ENCODE measurements at places on chromosomes 2 and 18.

DNA sequence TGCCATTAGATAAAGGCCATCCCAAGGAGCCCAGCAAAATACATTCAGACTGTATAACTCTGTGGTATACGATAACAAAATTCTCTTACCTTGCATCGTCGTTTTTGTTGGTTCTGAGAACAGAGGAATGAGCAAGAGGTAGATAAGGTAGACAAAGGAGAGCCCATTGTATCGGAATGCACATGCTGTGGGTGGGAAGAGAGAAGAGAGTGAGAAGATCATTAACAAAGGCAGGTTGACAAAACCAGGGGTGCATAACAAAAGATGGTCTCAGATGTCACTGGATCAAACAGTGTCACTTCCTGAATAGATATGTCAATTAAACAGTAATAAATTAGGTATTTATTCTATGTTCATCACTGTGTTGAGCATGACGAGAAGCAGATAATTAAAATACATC, 83.3 kb downstream of the PIEZO2 start:
- DNase-seq: no peak

DNA sequence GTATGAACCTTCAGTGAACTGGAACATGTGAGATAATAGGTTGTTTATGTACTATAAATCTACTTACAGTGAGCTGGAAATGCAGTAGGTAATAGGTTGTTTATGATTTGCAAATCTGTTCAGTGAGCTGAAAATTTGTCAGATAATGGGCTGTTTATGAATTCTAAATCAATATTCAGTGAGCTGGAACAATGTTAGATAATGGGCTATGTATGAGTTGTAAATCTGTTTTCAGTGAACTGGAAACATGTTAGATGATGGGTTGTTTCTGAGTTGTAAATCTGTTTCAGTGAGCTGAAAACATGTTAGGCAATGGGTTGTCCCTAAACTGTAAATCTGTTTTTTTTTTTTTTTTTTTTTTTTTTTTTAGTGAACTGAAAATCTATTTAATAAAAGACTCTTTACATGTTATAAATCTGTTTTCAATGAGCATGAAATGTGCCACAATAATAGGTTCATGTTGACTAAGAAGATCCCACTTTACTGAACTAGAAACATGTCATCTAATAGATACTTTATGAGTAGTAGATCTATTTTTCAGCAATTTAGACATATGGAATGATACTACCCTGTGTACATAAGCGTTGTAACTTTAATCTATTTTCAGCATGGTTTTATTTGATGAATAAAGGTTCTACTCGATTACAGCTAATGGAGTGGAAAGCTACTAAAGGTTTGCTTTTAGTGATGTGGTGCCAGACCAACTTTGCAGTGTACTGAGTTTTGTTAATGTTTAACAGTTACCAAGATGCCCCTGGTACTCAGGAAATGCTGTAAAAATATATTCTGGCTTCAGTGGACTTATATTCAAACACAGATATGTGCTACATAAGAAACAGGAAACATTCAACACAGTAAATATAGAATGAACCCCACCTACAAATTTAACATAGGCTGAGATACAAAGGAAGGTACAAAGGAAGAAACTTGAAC, 1471.8 kb downstream of the LRP1B start:
- peak; percentile 6 for DNase-seq

DNA sequence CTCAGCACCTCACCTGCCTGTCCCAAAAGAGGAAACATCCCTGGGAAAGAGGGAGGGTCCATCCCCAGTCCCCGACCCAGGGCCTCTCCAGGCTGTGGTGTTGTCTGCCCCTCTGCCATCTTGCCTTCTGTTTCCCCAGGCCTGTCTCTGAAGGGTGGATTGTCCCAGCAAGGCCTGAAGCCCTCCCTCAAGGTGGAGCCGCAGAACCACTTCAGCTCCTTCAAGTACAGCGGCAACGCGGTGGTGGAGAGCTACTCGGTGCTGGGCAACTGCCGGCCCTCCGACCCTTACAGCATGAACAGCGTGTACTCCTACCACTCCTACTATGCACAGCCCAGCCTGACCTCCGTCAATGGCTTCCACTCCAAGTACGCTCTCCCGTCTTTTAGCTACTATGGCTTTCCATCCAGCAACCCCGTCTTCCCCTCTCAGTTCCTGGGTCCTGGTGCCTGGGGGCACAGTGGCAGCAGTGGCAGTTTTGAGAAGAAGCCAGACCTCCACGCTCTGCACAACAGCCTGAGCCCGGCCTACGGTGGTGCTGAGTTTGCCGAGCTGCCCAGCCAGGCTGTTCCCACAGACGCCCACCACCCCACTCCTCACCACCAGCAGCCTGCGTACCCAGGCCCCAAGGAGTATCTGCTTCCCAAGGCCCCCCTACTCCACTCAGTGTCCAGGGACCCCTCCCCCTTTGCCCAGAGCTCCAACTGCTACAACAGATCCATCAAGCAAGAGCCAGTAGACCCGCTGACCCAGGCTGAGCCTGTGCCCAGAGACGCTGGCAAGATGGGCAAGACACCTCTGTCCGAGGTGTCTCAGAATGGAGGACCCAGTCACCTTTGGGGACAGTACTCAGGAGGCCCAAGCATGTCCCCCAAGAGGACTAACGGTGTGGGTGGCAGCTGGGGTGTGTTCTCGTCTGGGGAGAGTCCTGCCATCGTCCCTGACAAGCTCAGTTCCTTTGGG, 47.2 kb downstream of the BOLA3 start:
- no peak for DNase-seq

DNA sequence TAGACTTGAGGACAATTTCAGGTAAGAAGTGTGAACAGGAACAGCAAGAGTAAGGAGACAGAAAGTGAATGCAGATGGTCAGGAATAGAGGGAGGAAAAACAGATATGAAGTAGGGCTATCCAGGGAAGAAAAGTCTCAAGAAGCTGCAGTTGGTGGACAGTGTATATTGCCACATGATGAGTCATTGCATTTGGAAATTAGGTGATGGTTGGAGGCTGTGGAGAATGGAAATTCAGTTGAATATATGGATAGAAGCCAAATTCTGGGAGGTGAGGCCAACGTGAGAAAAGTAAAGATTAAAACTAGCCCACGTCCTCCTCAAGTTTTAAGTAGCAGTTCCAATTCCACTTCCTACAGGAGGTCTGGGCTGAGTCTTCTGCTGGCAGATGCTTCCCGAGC, 158.4 kb downstream of the UBE2E3 start:
- DNase-seq: peak; percentile 21

DNA sequence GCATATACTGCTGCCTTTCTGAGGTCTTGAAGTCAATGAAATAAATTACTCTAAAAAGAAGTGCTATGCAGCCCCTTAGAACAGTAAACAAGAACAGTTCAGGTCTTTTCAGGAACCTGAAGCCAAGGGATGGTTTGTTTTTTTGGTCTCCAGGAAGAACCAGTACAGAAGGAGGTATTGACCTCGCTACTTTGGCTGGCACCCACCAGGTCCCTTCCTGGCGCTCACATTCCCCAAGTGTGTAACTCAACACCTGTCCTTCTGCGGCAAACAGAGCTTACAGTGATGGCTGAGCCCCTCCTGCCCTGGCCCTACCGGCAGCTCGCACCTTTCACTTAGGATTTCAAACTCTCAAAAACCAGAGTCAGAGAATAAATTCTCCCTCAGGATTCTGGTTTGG, 51.9 kb downstream of the SETBP1 start:
- DNase-seq: no peak

DNA sequence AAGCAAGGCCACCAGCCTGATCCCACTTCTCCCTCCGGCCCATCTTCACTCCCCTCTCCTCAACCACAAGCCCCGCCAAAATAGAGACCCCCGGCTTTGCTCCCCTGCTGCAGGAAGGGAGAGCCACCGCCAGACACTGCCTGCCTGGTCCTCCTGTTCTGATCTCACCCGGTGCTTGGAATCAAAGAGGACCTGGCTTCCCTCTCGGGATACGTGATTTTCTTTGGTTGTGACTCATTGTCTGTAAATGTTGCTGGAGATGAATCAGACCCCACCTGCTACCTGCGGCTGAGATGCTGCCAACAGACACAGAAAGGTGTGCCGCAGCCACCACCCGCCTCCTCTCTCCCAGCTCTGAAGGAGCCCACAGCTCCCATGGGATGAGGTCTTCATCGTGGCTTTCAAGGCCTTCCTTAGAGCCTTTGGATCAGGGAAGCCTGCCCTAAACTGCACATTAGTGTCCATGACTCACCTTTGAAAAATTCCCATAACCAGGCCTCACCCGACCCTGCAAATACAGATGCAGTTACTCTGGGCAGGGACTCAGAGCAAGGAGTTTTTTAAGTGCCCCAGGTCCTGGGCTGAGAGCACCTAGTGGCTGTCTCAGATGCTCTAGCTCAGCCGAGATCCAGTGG, 79.4 kb upstream of the ZNF532 start:
- peak; percentile 96 for DNase-seq

DNA sequence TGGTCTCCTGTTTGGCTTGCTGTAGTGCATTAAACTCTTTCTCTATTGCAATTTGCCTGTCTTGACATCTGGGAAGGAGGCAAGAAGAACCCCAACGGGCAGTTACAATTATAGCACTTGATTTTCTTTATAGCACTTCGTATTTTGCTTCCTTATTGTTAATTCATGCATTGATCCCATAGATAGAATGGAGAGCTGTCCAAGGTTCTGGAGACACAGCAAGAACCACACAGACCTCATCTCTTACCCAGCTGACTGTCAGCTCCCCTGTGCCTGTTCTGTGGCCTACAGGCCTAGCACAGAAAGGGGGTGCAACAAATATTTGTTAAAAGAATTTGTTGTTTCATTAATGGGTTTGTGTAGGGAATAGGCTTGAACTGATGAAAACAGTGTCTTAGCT, 194.3 kb downstream of the GALNT1 start:
- DNase-seq: peak; percentile 6

- peak; percentile 34 for DNase-seq
These were observed 204.8 kb downstream of the RBM43 start for GRCh38 chr2:151056870-151057269.

Data from fibroblast of lung (primary cell).